Fibroblast of villous mesenchyme (primary cell): ENCODE measurements at places on chromosomes 1 and 21.

GRCh38 chr1:17539118-17539476 lies 401 bp upstream of the ARHGEF10L start:
- no peak for DNase-seq

- peak; percentile 24 for DNase-seq
Observed at GRCh38 chr1:100354971-100355394, 2.7 kb downstream of the CDC14A start.

DNA sequence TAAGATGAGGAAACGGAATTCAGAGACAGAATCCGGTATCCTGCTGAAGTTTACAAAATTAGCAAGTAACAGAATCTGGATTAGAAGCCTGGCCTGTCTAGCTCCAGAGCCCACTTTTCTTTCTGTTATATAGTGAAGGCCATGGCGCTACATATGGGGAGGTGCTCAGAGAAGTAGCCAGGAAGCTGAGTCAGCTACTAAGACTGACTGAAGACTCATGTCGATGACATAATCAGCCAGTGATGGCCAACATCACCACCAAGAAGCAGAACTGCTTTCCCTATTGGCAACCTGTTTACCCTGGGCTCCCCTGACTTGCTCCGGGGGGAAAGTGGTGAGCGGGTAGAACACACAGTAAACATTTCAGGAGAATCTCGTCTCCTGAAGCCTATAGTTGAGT lies 18.8 kb downstream of the LRRC52 start:
- no peak for DNase-seq

- DNase-seq, result no peak
Observed at GRCh38 chr1:119308806-119309205, 59.8 kb upstream of the HAO2 start.

DNA sequence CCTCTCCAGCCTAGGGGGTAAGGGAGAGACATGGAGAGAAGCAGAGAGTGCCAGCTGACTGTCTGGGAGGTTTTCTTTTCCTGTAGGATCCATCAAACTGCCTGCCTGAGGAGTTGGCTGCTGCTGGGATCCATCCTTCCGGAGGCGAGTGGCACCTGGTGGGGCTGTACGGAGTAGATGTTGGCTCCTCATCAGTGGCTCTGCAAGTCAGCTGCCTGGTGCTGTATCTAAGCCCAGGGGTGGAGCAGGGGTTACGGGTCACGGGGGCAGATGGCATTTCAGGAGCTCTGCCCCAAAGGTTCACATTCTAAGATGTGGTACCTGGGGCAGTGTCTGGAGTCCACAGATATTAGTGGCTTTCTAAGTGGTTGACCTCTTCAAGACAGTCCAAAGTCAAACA lies 128.0 kb downstream of the ACTL8 start:
- DNase-seq, result no peak
